Umbilical cord (tissue), 2 donors: ENCODE measurements at places on chromosomes 1 and 21. TPM values are rescaled to one million over a fixed set of nuclear protein-coding genes. Genes with fewer than 3 reads are reported as not detected.

Gene FMO4
- total RNA-seq, result 5.8 TPM

Gene ADPRS
- 37.8 TPM for total RNA-seq

Gene CA14
- total RNA-seq, result 0.48 TPM

- no peak for DNase-seq
These were observed 262.9 kb downstream of the PLA2G4A start for GRCh38 chr1:187091666-187092065.

DNA sequence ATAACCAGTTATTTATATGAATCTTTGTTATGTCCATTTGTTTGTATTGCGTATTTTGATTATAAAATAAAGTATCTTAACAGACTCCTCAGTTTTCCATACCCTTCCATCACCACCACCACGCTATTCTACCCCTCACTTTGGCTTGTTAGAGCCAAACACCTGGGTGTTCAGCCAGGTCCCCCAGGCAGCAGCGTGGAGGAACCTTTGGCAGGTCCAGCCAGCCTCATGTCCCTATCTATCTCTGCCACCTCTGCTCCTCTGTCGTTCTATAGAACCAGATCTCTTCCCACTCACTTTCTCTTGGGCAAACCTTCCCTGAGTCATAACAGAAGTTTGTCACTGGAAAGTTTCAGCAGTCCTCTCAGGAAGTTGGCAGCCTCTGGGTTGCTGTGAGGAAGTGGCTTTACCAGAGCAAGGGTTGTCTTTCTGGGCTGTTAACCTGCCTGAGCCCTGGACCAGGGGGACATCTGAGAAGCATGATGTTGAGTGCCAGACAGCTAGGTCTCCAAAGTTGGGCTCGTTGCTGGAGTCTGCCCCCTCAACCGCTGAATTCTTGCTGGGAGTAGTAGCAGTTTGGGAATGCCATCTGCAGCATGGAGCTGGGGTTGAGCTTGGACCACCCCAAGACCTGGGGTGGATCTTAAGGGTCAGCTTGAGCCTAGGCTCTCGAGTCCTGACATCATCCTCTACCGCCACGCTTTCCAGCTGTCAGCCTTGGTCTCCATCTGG lies 996 bp upstream of the SH3BGRL3 start:
- peak; percentile 71 for DNase-seq
